ENCODE measurements at places on chromosomes 3 and 15.

DNA sequence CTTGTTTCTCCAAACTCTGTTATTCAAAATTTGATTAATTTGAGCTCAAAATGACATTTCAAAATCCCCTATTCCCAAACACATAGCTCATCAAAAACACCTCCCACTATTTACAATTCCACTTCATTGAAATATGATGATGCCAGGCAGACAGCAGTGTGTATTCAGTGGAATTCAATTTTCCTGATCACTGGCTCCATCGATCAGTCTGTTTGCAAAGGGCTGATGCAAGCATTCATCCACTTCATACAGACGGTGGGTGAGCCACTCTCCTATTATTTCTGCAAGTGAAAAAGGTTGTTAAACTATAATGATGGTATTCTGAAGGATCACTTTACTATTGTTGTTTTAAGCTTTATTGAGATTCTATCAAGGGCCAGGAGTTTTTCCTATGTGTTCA lies 90.7 kb downstream of the RTP4 start:
- DNase-seq: no peak

- peak; percentile 93 for DNase-seq
These were observed 45.5 kb downstream of the PHLDB2 start for GRCh38 chr3:111904376-111905241.

DNA sequence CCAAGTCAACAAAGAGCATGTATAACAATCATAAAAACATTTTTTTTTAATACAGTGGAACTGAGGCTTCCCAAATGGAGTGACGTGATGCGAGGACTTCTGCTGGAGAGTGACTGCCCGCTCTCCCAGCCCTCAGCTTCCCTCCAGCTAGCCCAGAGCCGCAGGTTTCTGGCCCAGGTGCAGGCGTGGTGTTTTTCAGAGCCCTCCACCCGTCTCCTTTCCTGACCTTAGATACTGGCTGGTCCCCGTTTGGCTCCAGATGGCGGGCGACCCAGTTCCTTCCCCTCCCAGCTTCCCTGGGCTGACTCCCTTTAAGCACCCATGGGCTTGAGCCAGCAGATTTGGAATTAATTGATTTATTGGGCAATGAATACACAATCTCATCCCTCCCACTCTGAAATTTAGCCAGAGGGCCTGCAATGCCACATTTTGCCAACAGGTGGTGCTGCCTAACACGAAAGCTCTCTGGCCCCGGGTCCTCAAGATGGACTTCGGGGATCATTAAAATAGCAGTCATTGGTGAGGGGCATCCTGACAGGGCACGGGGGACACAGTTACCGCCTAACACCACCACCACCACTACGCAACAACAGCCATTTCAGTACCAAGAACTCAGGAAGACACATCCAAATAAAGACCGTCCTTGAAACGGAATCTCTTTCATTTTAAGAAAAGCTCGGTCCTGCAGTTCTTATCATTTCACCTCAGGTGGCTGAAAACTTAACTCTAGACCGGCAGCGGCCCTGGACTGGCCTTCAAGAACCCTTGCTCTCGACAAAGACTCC lies 47.5 kb upstream of the MUC4 start:
- DNase-seq: peak; percentile 30

DNA sequence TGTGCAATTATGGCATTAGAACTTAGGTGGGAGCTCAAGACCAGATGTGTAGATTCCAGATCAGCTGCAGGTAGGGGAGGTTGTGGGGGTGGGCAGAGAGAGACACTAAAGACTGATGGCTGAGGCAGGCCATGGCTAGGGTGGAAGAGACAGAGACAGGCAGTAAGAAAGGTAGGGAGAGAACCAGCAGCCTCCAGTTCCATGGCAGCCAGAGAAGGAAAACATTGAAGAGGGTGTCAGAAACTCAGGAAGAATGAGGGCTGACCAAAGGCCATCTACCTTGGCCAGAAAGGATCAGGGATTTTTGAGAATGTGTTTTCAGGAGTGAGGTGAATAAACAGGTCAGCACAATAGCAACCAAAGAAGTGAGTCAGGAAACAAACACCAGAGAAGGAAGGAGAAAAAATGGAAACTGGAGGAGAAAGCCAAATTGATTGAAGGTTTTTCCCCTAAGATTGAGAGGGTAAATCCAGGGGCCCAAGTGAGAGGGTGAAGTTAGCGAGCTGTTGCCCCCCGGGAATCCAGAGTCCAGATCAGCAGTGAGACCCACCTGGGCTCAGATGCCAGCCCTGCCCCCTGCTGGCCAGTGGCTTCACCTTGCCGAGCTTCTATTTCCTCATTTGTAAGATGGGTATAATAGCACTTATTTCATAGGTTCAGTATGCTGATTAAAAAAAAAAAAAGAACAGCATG lies 41.0 kb downstream of the ABHD2 start:
- no peak for DNase-seq

- no peak for DNase-seq
These were observed 124.7 kb downstream of the WNT5A start for GRCh38 chr3:55362210-55362960.

DNA sequence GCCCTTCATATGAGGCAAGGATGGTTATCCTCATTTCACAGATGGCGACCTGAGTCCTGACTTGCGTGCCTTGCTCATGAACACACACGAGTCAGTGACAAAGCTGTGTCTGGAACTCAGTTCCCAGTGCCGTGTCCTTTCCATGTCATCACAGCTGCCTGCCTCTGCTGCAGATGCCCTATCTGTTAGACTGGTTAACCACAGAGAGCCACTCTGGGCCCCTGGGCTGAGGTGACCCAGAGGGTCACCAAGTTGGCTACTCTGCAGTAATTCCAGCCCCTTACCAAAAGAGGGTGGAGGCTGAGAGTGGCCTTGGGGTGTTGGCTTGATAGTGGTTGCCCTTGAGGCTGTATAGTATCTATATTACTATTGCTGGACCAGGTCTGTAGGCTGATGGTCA lies 41.0 kb downstream of the RAB11A start:
- DNase-seq: no peak

- peak; percentile 49 for DNase-seq
These were observed 388.0 kb downstream of the ZBTB20 start for GRCh38 chr3:114758831-114759699.

- DNase-seq: no peak
These were observed 114.9 kb upstream of the RPL32 start for GRCh38 chr3:12956316-12956660.

- no peak for DNase-seq
These were observed 75.8 kb upstream of the GATA2 start for GRCh38 chr3:128568602-128569490.

All from fibroblast of the conjunctiva (primary cell).